ENCODE measurements at places on chromosomes 2 and 18.

DNA sequence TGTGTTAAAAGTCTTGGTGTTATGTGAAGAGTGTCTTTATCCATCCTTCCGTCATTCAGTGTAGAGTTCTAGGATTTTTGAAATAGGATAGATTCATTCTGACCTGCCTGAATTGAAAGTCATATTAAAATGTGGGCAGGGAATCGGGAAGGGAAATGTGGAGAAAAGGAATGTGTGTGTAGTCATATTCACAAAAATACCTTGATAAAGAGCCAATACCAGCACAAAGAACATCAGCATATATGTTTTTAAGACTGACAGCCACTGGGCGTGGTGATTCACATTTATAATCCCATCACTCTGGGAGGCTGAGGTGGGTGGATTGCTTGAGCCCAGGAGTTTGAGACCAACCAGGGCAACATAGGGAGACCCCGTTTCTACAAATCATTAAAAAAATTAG lies 188.1 kb downstream of the CAMKMT start:
- DNase-seq: no peak

DNA sequence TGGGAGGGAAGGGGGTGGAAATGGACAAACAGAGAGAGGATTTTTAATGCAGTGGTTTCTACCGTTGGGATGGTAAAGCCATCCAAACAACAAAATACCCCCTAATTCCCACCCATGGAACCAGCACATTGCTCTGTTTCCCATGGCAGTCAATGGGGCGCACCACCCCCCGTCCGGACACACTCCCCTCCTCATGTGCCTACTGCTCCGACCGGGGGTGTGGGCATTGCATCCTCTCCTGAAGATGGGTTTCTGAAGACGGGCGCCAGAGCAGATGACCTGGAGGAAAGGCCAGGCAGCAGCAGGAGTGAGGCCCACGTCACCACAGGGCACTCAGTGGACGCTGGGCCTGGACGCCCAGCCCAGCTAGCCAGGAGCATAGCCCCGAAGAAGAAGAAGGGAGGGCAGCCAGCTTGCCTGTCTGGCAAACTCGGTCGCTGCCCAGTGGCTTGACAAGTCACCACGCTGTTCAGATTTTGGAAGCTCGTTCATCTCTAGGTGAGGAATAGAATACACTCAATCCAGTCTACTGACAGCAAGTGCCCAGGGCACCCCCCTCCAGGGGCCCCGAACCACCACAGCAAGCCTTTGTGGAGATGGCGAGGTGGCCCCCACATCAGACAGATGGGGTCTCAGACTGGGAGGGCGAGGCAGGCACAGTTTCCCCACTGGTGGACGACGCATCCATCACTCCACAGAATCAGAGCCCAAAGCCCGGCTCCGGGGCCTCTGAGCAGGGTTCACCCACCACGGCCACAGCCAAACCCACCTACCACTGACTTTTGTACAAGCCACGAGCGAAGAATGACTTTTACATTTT lies 296.2 kb upstream of the SALL3 start:
- no peak for DNase-seq

- peak; percentile 57 for DNase-seq
Measured at GRCh38 chr2:47321411-47322031, 81.4 kb upstream of the MSH2 start.

GRCh38 chr2:102061286-102061699 lies 69.5 kb downstream of the IL1R2 start:
- DNase-seq: no peak

DNA sequence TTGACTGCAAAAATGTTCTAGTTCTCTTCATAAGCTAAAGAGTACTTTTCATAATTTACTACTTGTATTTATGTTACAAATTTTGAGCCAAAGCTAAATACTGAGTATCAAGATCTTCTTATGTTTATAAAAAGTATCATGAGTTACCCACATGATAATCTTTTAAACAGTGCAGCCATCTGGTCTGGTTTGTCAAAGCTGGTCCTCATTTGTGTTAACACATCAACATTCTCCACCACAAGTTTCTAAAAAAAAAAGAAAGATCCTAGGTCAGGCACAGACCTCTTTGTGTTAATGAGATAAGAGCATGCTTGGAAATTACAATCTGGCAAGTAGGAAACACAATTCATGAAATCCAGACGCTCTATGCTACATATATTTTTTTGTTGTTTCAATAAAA lies 75.5 kb upstream of the FRZB start:
- no peak for DNase-seq

- DNase-seq: peak; percentile 6
Measured at GRCh38 chr2:166494140-166494624, at the start of gene SCN7A. TSS of gene SCN7A (minus strand) at chr2:166494249. CDS start at chr2:166477696, 16,553 bp downstream.

- no peak for DNase-seq
Measured at GRCh38 chr2:17519486-17519885, 1.2 kb upstream of the RAD51AP2 start.

GRCh38 chr2:139366681-139367080 lies 586.5 kb upstream of the NXPH2 start:
- DNase-seq: no peak

DNA sequence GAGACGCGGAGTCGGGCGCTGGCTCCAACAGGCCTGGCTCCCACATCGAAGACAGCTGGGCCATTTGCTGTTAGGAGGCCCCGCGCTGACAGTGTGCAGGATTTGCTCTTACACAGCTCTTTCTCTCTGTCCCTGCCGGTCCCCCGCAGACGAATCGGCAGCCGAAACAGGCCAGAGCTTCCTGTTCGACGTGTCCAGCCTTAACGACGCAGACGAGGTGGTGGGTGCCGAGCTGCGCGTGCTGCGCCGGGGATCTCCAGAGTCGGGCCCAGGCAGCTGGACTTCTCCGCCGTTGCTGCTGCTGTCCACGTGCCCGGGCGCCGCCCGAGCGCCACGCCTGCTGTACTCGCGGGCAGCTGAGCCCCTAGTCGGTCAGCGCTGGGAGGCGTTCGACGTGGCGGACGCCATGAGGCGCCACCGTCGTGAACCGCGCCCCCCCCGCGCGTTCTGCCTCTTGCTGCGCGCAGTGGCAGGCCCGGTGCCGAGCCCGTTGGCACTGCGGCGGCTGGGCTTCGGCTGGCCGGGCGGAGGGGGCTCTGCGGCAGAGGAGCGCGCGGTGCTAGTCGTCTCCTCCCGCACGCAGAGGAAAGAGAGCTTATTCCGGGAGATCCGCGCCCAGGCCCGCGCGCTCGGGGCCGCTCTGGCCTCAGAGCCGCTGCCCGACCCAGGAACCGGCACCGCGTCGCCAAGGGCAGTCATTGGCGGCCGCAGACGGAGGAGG lies 3.5 kb downstream of the GDF7 start:
- no peak for DNase-seq

DNA sequence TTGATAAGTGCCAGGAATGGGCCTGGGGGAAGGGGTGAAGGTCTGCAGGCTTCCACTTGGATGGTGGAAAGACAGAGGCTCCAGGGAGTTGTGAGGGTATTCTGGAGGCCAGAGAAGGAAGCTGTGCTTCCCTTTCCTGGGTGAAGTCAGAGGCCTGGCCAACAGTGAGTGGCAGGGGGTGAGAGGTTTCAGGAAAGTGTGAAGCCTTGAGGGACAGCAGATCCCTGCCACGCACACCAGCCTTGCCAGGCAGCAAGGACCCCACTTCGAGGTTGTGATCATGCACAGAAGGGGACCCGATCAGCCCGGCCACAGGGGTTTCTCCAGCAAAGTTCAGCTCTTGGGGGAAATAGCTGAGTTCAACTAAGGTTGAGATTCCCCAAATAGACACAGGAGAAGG lies 66.5 kb downstream of the SMAD7 start:
- DNase-seq: no peak

DNA sequence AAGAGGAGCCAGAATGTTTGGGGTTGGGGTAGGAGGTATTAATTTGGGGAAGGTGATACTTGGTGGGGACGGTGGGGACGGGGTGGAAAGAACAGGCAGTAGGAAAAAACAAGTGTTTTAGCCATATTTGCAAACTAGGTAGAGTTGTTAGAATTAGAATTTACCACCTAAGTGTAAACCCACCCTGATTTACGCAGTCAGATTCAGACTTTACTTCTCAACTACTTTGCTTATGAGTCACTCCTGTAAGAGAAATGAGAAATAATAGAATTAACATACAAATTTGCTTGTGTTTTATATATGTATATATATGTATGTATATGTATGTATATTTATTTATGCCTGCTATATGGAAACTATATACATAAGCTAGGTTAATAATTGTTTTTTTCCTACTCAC lies 1168.2 kb upstream of the ZEB2 start:
- no peak for DNase-seq

DNA sequence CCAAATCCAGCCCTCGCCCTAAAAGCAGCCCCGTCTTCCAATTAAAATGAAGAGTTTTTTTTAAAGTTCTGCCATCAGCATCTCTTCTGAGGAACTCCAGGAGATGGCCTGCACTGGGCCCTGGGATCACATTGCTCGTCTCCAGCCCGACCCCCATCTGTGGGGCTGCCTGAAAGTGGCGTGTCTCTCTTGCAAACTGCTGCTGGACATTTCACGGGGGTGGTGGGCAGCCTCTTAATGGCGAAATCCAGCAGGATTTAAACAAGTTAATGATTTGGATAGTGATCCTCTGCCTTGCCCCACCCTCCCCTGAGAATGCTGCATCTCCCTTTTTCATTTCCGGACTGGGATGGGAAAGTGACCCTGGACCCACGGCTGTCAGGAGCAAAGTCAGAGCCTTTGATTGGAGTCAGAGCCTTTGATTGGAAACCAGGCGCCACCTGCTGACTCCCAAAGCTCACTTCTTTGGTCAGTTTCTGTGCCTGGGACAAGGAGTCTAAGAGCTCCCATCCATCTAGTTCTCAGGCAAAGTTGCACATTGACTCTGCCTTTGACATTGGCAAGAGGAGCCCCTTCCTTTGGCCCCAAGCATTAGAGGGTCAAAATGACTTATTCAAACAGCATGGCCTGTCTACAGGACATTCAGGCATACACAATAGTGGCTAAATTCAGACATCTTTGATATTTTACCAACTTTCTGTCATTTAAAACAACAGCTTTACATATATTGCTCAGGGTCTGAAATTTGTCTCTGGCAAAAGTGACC lies 155.2 kb downstream of the SH3BP4 start:
- DNase-seq: peak; percentile 84

DNA sequence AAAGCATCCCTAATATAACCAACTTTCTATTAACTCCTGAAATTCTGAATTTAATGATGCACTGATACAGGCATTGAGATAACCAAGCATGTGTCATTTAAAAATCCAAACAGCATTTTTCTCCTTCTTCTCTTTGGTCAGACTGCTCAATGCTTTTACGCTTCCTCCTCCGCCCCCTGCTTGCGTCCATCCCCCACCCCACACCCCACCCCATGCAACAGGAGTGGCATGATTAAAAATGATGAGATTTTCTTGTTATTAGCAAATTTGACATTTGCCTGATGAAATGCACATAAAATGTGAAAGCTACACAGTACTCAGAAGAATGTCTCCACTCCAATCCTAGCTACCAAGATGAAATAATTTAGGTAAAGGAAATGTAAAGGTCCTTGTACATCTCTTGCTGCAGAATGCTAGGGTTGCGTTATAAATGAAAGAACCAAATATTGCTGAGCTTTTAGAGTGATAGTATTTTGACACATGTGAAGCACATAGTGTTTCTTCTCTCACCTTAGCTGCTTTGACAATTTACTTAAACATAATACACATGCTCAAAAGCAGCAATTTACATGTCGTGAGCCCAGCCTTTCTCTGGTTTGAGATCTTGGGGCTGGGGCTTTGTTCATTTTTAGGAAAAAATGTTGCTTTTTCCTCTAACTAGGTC lies 263.8 kb downstream of the MEIS1 start:
- no peak for DNase-seq

Measured in hepatic stellate cell (primary cell).